ENCODE measurements at places on chromosomes 4 and X.

DNA sequence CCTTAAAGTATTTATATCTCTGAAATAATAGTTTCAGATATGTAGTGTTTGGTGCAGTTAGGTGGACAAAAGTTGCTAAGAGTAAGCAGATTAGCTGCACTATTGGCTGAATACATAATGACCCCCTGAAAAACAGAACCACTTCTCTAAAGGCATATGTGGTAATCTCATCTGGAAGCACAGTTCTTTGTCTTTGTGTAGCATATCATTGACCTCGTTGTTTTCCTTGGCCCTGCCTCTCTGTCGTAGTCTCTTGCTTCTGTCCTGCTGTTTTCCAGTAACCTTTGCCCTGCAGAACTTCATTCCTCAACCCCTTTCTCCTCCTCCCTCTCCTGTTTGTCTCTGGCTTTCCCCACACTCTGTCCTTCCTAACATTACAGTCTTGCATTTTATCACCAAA is 41.4 kb downstream of the JADE3 start:
- no peak for DNase-seq

- DNase-seq = no peak
These were observed 418.2 kb downstream of the CCSER1 start for GRCh38 chr4:90545380-90545779.

DNA sequence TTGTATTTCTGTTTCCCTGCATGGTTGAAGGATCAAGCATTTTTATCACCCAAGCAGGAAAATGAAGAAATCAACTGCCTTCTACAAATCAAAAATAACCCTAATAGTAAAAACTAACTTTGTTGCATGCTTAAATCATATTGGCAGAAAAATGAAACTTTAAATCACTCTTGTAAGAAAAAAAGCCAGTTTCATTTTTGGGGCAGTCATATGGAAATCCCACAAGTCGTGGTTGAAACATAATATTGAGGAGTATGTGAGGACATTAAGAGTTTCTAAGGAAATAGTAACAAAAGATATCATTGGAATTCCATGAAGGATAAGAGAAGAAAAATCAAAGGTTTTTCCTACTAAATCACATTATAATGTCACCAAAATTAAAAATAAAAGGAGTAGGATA is 8.4 kb downstream of the TEC start:
- DNase-seq = no peak

- DNase-seq = no peak
These were observed 332.9 kb downstream of the PPP3CA start for GRCh38 chr4:101014417-101014816.

DNA sequence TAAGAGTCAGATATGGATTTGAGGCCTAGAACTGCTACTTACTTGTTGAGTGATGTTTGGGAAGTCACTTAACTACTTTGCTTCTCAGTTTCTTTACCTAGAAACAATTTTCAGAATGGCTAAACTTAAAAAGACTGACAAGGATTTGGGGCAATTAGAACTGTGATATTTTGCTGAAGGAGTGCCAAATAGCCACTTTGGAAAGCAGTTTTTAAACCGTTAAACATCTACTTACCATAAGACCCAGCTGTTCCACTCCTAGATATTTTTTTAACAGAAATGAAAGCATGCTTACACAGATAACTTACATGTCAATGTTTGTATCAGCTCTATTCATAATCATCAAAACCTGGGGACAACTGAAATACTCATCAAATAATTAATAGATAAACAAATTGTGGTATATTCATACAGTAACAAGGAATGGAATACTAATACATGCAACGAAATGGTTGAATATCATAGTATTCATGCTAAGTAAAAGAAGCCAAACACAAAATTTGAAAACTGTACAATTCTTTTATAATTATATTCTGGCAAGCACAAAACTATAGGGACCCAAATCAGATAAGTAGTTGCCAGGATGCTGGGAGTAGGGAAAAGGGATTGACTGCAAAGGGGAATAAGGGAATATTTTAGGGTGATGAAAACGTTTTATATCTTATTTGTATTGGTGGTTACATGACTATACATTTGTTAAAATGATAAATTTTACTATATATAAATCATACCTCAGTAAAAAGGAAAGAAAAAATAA is 24.0 kb downstream of the RPA4 start:
- no peak for DNase-seq

GRCh38 chr4:186942758-186943377 is 219.2 kb upstream of the FAT1 start:
- no peak for DNase-seq

- DNase-seq = no peak
These were observed 7.8 kb downstream of the LARP1B start for GRCh38 chr4:128068918-128069317.

- no peak for DNase-seq
These were observed 152.1 kb downstream of the PALLD start for GRCh38 chr4:168648929-168649328.

- DNase-seq = no peak
These were observed 102.6 kb downstream of the PRDM5 start for GRCh38 chr4:120819805-120820437.

DNA sequence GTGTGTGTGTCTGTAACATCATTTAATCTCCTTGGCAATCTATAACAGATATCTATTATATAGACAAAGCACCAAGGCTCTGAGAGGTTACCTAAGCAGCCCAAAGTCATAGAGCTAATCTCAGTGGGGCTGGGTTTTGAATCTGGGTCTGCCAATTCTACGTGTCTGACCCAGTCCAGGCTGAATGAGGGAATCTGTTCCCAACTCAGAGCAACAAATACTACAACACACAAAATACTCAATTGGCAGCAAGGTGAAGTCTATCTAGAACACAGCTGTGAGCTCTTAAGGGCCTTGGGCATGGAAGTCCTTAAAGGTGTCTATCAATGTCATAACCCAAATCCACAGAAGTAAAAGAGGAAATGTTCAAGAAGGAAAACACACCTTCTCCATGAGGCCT is 47.5 kb upstream of the NAP1L5 start:
- no peak for DNase-seq

- DNase-seq = no peak
These were observed 114.0 kb downstream of the RAPGEF2 start for GRCh38 chr4:159216834-159217233.

GRCh38 chrX:7385131-7385530 is 237.2 kb upstream of the PUDP start:
- no peak for DNase-seq

GRCh38 chrX:100449696-100450608 is 39.9 kb upstream of the PCDH19 start:
- no peak for DNase-seq

DNA sequence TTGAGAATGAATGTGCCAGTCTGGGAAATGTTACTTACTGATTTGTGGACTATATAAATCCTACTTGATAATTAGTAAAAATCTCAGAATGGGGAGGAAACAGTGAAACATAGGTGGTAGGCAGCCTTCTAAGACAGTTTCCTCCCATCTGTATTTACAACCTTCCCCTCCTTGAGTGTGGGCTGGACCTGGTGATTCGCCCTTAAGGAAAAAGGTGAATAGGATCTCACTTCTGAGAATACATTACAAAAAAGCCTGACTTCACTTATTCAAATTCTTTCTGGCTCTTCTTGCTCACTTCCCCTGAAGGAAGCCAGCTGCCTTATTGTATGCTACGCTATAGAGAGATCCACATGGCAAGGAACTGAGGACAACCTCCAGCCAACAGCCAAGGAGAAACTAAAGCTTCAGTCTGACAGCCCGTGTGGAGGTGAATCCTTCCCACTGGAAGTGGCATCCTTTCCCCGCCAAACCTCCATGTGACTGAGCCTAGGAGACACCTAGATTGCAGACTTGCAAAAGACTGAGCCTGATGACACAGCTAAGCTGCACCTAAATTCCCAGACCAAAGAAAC is 585.0 kb downstream of the STPG2 start:
- no peak for DNase-seq

DNA sequence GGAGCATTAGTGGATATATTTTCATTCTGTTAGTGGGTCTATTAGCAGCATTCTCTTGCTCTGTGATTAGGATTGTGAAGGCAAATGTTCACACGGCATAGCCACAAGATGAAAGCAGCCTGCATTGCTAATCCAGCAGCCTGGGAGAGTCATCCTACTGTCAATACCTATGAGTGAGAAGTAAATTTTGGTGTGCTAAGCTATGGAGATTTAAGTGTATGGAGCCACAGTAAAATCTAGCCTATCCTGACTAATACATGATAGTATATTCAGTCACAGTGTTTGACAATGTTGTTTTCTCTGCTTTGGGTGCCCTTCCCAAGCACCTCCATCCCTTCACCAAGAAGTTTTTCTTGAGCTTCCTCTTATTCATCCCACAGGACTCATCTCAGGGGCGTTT is 47.2 kb upstream of the TMPRSS11F start:
- no peak for DNase-seq

All from effector memory CD4-positive, alpha-beta T cell (primary cell).